ENCODE measurements at places on chromosomes 11 and 22.

- no peak for DNase-seq
Observed at GRCh38 chr11:76803811-76804600, 20.9 kb downstream of the TSKU start.

DNA sequence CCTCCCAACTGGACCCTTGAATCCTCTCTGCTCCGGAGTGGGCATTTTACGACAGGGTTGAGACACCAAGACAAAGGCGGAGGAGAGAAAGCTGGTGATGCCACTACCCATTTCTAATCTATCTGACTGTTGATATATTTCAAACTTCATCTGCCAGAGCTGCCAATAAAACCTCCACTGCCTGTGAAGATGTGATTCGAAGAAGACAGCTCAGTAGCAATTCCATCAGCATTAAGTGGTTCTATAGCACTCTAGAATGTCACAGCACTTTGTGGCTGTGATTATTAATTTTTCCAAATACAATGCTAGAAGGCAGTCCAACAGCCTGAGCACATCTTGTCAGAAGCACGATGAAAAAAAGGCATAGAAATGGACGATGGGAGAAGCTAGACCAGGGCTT, 282.8 kb downstream of the OPCML start:
- DNase-seq = no peak

DNA sequence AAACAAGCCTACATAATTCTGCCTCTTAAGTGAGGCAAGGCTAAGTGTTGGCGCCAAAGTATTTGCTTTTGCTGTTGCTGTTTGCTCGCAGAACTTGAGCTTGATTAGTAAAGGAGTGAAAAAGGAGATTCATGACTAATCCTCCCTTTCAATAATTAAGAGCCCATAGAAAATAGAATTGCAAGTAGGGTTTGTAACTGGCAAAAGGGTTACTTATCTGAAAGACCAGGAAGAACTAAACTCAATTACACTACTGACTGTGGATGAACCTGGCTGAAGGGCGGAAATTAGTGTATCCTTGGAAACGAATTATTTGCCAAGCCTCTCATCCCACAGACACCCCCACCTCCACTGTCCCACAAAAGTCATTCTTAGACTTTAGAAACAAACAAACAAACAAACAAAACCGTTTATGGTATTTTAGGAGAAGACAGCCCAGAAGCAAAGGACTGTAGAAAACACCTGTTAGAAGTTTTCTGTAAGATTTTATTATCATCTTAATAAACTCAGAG, 411 bp upstream of the EXPH5 start:
- DNase-seq = no peak

- no peak for DNase-seq
Observed at GRCh38 chr11:37203006-37203405, 605.0 kb upstream of the RAG2 start.
